ENCODE measurements at places on chromosomes 7 and 10.

DNA sequence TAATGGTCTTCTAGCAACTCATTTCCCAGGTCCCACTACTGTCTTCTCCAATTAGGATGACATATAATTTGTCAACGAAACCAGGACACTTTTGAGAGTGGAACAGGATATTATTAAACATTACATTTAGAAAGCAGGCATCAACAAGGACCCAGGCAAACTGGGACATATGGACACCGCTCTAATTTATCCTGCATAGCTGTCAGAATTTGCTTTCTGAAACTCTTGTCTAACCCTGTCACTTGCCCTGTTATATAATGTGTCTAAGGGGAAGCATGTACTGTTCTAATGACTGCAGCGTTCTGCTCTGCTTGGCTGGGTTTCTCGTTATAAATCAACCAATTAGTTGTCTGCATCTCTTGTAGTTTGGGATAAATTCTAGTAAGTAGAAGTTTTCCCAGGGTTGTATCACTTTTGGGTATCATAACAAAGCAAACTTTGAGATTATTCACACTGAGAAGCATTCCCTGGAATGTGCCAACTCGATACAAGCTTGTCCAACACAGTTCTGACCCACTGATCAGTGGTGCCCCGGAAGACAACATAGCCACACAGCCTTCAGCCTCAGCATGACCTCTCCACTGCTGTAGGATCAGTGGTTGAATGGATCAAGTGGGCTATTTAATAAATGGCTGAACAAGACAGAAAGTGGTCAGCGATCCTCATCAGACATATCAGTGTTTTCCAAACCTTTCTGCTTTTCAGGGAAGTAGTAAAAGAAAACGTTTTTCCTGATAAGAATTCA is 228.1 kb downstream of the KIF20B start:
- DNase-seq: no peak

DNA sequence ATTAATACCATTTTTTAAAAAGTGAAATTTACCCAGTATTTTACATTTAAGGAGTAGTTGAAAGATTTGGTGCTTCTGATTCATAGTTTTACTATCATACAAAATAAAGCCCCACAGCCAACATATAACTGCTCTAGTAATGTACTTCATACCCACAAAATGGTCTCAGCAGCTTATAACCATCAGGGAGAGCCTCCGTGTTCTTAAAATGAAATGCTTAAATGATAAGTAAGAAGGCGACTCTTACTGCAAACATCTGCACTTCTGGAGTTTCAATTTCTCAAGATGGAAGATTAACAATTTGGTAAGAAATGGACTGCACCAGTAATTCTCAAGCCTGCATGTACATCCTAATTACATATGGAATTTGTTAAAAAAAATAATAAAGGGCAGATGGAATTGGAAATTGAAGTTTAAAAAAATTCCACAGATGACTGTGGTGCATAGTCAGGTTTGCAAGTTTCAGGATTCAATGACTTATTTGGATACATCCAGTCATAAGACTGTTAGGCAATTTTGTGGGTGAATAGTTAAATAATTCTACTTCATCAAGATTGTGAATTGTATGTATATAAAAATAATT is 461.0 kb downstream of the KIF20B start:
- no peak for DNase-seq

DNA sequence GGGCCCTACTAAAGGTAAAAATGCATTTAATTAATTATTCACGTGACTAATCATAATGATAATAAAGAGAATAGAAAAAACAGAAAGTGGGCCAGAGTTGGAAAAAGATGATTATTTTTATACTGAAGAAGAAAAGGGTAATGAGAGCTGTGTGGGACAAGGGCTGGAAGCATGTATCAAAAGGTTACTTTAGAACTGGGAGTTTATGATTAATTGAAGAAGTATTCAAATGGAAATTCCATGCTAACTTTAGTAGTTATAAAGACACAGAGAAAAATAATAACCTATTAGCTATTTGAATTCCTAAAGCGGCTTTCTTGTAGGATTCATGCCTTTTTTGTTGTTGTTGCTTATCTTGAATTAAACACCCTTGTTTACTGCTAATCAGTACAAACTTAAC is 49.9 kb downstream of the MKX start:
- no peak for DNase-seq

DNA sequence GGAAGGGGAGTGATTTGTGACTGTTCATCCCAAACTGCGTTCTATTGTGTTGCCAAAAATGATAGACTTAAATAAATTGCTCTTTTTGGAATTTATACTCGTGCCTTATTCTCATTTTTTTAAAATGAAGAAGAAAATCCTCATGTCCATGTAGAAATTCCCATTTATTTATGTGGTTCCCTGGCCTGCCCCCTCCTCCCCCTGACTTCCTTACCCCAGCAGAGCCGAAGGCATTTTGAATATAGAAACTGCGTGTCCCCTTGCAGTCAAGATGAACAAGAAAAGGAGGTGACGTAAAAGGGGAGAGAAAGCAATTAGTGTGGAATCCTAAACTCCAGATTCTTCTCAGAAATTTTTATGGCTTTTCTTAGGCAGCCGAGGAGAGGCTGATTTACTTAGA is 126.1 kb downstream of the FAM204A start:
- no peak for DNase-seq

DNA sequence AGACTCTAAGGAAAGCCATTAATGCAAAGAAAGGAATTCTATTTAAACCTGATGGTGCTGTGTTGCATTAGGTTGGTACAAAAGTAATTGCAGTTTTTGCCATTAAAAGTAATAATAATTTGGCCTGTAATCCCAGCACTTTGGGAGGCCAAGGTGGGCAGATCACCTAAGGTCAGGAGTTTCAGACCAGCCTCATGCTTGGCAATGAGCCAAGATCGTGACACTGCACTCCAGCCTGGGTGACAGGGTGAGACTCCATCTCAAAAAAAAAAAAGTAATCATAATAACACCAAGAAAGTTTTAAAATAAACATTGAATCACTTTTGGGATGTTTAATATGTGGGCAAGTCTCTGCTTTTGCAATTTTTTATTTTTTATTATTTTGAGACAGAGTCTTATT is 107.3 kb upstream of the FRMD4A start:
- no peak for DNase-seq

DNA sequence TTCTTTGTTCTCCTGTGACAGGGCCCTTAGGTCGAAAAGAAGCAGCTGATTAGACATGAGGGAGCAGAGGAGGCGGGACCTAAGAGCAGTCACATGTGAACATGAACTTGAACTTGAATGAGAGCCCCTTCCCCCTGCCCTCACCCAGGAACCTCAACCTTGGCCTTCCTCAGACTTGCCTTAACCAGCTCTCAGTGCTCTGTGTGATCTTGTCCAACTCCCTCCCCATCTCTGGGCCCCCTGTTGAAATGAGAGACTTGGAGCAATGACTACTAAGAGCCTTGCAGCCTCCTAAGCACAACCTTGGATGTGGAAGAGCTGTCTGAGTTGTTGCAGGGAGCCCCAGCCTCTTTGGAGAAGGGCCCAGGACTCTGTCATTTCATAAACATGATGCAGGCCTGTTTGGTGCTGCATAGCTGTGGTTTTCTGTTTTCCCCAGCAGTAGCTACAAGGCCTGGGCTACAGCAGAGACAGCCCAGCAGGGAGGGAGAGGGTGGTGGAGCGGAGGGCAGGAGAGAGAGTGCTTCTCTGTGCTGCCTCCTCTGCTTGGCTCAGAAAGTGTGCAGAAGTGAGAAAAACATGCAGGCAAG is 123.9 kb upstream of the ZMIZ1 start:
- no peak for DNase-seq

- DNase-seq: no peak
These were observed 466.6 kb upstream of the IGFBP3 start for GRCh38 chr7:46387646-46388045.

DNA sequence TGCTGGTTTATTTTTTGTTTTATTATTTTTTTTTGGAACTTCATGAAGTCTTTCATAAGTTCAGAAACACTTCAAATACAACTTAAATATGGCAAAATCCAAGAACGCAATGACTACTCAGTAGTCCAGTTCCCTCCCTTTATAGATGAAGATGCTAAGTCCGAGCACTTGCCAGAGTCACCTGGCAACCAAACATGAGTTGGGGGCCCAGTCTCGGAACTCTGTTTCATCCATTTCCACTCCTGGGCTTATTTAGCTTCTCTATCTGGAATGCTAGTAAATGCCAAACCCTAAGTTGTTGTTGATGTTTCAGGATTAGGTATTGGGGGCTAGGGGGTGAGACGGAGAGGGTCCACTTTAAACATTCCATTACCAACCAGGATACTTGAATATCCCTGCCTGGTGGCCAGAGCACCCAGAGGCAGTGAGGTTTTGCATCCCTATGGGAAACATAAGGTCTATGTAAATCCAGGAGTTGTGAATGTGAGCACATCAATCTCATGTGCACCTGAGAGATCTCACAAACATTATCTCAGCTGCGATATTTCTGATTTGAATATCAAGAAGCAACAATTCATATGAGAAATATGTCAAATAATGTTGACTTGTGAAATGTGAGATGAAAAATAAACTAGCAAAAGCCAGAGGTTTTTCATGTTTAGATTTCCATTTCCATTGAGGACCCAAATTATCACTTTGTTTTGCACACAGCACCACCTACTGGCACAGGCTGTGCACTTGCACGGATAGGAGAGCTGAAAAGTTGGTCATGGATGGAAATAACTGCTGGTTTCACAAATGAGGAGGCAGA is 129.3 kb downstream of the PKD1L1 start:
- DNase-seq: peak; percentile 30

DNA sequence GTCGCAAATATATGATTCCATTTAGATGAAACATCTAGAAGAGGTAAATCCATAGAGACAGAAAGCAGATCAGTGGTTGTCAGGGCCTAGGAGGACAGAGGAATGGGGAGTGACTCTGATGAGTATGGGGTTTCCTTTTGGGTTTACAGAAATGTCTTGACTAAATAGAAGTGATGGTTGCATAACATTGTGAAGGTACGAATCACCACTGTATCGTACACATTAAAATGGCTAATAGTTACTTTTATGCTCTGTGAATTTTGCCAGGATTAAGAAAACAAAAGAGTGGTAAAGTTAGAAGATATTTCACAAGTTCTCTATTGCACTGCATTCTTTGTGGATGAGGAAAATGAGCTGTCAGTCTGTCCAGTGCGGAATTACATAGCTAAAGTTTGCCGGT is 407.4 kb downstream of the KCNMA1 start:
- DNase-seq: no peak

- no peak for DNase-seq
These were observed 669.4 kb downstream of the NRG3 start for GRCh38 chr10:82544377-82544776.

DNA sequence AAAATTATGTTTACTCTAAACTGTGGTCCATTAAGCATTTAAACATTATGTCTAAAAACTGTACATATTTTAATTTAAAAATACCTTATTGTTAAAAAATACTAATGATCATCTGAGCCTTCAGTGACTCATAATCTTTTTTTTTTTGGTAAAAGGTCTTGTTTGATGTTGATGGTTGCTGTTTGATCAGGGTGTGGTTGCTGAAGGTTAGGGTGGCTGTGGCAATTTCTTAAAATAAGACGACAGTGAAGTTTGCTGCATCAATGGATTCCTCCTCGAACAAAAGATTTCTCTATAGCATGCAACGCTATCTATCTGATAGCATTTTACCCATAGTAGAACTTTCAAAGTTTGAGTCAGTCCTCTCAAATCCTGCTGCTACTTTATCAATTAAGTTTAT is 180.0 kb upstream of the AHR start:
- no peak for DNase-seq

- DNase-seq: no peak
These were observed 5.9 kb downstream of the TSPAN33 start for GRCh38 chr7:129150199-129150996.

DNA sequence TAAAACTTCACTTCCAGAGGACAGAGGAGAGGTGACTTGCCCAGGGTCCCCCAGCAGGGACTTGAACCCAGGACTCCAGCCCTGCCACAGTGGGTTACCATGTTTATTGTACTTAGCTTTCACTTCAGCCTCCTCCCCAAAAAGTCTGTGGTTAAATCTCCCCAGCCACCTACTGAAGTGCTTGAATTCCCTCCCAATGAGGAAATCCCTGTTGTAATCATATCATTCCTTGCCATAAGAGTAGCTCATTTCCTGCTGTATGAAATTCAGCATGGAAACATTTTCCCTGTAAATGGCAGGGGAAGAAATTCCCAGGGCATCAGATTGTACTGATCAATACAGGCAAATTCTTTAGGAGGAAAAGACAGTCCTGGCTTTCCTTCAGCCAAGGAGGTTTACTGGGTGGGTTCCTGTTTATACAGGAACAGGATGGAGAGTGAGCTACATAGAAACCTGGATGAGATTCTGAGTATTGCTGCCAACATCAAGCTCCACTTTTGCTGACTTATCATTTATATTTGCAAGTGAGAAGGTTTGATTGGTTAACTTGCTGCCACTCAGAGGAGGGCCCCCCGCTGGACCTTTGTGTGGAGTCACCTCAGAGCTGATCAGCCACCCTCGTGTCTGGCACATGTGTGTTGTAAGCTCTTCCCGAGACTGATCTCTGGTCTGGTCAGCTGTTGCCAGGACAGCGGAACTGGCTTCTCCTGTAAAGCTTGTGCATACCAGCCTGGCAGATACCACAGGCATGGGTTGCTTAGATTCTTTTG is 16.4 kb upstream of the PDZD8 start:
- DNase-seq: no peak

- DNase-seq: no peak
These were observed 72.4 kb downstream of the AGMO start for GRCh38 chr7:15489383-15489782.

- DNase-seq: no peak
These were observed 293.8 kb downstream of the CALN1 start for GRCh38 chr7:72118366-72118765.

GRCh38 chr10:120182431-120182830 is 274.6 kb upstream of the PLPP4 start:
- DNase-seq: no peak

GRCh38 chr7:78523930-78524329 is 725.4 kb downstream of the PHTF2 start:
- DNase-seq: no peak

DNA sequence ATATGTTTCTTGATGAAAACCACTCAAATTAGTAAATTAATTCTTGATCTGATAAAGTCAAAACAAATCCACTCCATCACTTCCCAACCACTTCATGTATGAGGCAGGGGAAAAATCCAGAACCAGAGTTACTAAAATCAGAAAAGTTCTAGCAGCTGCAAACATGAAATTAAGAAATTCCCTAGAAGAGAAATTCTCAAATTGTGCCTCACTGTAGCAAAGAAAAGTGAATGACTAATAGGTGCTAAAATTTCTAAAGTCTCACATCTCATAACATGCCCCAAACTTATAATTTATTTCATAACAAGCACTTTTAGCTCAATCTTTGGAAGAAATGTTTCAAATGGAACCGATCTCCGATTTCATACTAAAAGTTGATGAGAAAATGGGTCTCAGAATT is 345.0 kb upstream of the AOAH start:
- DNase-seq: no peak

DNA sequence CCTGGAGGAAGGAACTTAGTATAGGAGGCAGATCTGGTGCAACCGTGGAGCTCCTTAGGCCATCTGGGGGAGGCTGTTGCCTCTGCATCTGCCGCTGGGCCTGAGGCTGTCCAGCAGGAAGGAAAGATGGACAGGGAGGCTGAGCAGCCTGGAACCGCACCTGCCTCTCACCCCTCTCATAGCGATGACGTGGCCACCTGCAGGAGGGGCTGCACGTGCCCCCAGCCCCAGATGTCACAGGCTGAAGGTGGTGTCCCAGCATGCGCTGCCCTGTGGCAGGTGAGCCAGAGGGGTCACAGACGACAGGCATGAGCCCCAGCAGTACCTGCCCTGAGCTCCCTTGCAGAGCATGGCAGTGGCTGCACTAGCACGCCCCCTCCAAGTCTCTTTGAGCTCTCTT is 283.9 kb downstream of the ACTR3B start:
- DNase-seq: no peak

- no peak for DNase-seq
These were observed 530.8 kb downstream of the CNTNAP2 start for GRCh38 chr7:146647445-146647844.

- no peak for DNase-seq
These were observed 822.3 kb downstream of the PHTF2 start for GRCh38 chr7:78620920-78621319.
